PC-3 (cell line): ENCODE measurements at places on chromosomes 7 and 10. TPM values are rescaled to one million over a fixed set of nuclear protein-coding genes. Genes with fewer than 3 reads are reported as not detected.
A peak's percentile ranks its signal among the peaks of the same experiment; 100 is the strongest.

DNA sequence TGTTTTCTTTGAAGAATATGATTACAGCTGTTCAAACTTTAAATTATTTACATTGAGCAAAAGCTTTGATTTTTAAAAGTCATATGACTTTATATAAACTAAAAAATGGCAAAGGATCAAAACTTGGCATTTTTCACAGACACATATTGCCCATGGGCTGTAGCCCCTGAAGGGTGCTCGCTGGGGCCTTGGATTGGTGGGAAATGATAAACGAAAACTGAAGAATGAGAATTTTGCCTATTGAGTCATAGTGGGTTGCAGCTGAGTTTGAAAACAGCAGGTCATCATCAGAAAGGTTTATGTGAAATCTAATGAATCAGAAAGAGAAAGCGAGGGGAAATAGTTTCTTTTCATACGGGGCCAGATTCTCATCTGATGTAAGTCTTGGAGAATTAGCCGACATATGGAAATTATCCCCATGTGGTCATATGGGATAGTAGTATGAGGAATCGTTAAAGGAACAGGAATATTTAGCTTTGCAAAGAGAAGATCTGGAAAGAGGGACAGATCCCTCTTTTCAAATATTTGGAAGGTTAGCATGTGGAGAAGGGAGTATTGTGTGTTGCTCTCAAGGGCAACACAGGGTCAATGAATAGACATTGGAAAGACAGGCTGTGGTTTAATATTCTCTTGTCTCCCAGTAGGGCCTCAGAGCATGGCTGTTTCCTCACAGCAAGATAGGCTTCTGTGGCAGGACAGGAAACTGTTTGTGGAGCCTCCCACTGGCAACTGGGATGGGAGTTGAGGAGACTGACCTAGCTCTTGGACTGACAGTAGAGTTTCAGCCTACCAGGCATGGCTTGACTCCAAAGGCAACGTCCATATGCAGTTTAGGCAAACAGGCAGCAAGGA, 119.0 kb downstream of the FZD1 start:
- no peak for DNase-seq

The HTR5A gene
- not detected in 2 replicates for total RNA-seq

DNA sequence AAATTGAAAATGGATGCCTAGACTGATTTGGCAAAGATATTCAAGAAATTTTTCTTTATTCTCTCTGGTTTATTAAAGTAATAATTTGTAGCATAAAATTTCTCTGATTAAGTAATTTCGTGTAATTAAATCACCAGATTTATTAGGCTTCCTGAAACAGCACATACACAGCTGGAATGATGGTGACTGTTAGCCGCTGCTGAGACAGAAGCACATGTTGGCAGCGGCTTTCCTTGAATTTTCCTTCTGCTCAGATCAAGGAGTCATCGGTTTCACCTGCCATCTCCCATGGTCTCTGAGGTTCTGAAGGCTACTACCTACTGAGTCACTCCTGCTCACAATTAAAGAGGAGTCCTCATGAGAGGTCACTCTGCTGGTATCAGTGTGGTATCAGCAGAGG, 101.5 kb downstream of the GFRA1 start:
- DNase-seq: no peak

DNA sequence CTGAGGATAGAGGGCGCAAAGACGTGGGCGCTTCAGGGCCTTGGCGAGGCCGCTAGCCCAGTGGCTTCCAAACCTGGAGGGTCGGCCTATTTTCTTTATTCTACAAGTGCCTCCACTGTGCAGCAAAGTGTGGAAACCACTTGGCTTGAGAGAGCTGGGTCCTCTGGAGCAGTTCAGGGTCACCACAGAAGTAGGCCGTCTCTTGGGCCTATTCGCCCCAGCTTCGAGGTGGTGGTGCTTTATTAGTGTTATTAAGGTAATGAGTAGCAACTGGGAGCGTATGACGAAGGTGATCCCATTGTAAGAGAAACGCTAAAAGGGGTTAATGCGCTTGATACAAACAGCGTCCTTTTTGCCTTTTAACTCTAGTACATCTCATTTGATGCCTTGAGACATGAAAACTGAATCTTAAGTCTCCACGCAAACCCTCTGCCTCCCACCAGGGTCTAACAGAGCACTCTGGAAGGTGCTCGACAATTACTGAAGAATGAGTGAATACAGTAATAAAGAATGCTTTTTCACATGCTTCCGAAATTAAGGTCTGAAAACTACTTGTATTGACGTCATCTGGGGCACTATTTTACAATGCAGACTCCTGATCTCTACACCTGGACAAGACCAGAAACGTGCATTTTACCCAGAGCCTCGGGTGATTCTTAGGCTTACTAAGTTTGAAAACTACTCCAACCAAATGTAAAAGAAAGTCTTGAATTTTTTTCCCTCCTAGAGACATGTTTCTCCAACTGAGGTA, 647 bp upstream of the GSAP start:
- DNase-seq: no peak

DNA sequence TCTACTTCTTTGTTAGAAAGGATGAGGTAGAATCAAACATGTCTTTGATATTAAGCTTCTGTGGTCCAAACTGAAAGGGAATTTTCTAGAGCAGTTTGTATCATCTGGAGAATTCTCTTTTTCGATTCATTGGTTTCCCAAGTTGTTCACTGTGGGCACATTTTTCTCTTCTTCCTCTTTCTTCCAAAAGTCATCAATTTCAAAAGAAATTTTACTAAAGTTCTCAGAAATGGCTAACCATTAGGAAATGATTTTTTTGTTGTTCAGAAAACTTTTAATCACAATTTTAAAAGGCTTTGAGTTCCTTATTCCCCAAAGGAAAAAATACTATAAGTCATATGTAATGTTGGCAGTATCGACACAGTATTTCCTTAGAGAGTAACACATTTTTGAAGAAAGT, 28.3 kb upstream of the CCDC6 start:
- no peak for DNase-seq

DNA sequence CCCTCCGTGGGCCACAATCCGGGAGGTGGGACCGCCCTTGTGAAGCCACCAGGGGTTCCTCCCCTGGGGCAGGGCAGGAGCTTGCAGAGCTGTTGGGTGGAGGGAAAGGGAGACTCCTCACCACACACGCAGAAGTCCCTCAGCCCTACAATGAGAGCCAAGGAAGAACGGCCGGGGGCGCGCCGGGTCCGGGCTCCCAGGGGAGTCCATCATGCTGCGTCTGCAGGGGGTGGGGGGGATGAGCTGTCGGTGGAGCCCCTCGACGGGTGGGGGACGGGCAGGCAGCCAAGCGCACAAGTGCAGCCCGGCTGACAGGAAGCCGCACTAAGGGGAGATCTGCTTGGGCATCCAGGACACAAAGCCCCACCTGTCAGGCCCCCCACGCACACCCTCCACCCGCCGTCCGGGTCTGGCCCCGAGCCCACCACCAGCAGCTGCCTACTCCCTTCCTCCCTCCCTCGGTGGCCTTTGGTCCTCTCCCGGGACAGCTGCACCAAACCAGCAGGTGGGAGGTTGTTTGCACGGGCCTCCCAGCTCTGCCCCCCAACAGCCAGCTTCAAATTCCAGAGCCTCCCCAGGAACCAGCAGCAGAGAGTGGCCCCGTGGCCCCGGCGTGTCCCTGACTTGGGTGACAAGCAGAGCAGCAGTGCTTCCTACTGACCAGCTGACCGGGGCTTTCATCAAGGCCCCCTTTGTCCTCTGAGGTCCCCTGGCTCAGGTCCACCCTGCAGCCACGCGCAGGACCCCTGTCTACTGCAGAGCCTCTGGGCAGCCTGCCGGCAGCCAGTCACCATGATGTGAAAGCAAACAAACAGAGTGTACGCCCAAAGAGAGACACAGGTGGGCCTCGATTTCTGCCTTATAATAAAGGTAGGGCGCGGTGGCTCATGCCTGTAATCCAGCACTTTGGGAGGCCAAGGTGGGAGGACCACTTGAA, 50.3 kb downstream of the HIP1 start:
- no peak for DNase-seq

- DNase-seq: no peak
Measured at GRCh38 chr7:157703534-157704195, 366.9 kb downstream of the DNAJB6 start.

DNA sequence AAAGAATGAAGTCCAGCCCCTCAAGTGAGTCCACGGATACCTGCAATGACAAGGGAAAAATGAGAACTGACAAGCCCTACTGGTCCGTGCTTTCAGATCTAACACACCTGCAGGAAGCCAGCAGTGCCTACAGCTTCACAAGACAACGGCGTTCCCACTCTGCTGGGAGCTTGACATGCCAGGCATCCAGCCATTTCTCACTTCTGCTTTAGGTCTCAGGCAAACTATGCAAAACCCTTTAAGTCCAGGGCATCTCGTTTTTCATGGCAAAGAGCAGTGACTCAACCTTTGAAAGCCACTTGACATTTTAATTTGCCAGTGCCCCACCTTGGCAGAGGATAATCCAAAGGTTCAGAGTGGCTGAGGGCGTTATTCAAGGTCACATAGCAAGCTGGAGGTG, 49.1 kb upstream of the GPAM start:
- DNase-seq: no peak

GRCh38 chr10:44935966-44936295, 23.7 kb upstream of the RASSF4 start:
- no peak for DNase-seq

DNA sequence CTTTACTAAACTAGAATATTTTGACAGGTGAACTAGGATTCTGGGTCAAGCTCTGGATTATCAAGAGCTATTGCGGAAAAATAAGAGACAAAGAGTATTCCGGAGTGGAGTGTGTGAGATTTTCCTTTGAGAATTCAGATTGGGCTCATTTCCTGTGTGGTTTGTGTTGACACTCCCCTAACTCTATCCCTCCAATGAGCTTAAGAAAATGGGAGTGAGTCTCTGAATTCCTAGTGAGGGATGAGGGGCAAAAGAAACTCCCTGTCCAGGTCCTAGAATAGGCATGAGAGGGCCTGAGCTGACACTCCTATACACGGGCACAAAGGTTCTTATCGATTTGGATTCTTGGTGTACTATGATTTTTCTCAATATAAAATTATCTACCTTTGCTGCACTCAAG, 10.2 kb downstream of the KLF14 start:
- no peak for DNase-seq

DNA sequence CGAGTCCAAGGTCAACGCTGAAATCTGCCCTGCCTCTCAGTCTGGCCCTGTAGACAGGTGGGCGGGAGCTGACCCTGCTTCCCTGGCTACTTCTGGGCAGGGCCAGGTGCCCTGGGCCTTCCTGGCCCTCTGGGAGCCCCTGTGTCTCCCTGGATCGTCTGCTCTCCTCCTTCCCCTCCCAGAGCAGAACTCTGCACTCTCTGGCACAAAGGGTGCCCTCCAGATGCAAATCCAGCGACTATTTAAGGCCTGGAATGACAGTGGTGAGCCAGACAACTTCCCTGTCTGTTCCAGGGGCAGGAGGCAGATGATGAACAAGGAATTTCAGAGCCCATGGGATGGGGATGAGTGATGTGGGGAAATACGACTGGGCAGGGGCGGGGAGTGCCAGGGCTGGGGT, 63.4 kb downstream of the C10orf105 start:
- DNase-seq: no peak

The RARRES2 gene
- total RNA-seq: 1.6 TPM in 1 of 2 replicates, not detected in the other

The PNLIP gene
- not detected in 2 replicates for total RNA-seq

DNA sequence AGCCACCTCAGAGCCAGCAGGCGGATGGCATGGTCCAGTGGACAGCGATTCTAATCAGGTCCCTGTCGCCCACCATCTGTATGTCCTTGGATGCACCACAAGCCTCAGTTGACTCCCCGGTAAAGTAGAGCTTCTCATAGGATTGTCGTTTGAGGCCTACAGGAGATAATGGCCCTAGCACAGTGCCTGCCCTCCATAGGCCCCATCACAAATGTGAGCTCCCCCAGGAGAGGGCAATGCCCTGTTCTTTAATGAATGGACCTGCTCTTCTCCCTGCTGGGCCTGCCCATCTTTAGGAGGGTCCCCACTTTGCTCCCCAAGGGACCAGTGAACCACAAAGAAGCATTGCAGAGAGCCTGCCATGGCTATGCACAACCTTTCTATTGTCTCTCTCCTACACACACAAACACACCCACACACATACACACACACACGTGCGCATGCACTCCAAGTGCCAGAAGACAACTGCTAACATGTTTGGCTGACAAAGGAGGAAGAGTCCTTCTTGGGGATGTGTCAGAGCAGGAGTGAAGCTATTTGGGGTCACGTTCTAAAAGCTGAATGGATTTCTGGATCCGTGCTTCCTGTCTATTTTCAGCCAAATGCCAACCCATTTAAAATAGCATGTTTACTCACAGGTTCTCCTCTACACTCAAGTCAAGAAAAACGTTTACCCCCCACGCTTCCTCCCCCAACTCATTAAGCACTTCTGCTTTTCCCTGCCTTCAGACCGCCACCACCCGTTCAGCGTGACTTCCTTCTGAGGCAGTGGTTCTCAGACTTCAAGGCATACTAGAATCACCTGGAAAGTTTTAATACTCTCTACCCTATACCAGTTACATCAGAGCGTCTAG, 196.1 kb downstream of the GRID1 start:
- DNase-seq: no peak

- DNase-seq: no peak
Measured at GRCh38 chr10:44578271-44578670, 193.4 kb upstream of the CXCL12 start.

DNA sequence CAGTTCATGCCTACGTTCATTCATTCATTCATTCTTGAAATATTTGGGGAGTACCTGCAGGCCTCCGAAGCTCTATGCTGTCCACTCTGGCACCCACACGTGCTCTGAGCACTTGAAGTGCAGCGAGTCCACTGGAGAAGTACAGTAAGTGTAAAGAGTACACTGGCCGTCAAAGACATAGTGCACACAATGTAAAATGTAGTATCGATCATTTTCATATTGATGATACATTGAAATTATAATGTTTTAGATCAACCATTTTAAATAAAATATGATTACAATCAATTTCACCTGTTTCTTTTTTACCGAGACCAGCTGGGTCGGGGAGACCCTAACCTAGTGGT, 37.0 kb upstream of the PURB start:
- DNase-seq: no peak

- DNase-seq: peak; percentile 44
Measured at GRCh38 chr10:15585303-15585715, 134.4 kb downstream of the ITGA8 start.

The WEE2 gene
- not detected in 2 replicates for total RNA-seq

The ZNF716 gene
- total RNA-seq: 0.06 TPM in 1 of 2 replicates, not detected in the other

GRCh38 chr10:129580901-129581300, 113.9 kb downstream of the MGMT start:
- no peak for DNase-seq
